ENCODE measurements at places on chromosomes 3 and 15. TPM values are rescaled to one million over a fixed set of nuclear protein-coding genes. Genes with fewer than 3 reads are reported as not detected.

The RTP3 gene
- not detected for total RNA-seq

The RFT1 gene
- total RNA-seq: 29.3 TPM

The EIF4E3 gene
- 4.8 TPM for total RNA-seq

The DUOX2 gene
- 0.33 TPM for total RNA-seq

The INSYN1 gene
- total RNA-seq: 1.3 TPM

The GOLGA8O gene
- total RNA-seq: 0.40 TPM

The TMEM158 gene
- total RNA-seq: 5.0 TPM

The PDIA5 gene
- total RNA-seq: 36.6 TPM

The ROPN1 gene
- 0.33 TPM for total RNA-seq

The COL6A6 gene
- not detected for total RNA-seq

The FSIP1 gene
- 3.8 TPM for total RNA-seq

The ST8SIA2 gene
- total RNA-seq: 4.8 TPM

The PIGZ gene
- 2.7 TPM for total RNA-seq

The COL7A1 gene
- 312 TPM for total RNA-seq

The ITIH1 gene
- total RNA-seq: not detected

The LRRN1 gene
- total RNA-seq: not detected

The MAGEL2 gene
- total RNA-seq: not detected

The ENTPD3 gene
- total RNA-seq: 11.5 TPM

The MUSTN1 gene
- total RNA-seq: not detected

The SLC2A2 gene
- not detected for total RNA-seq

The CCR2 gene
- total RNA-seq: not detected

The CEP63 gene
- 25.3 TPM for total RNA-seq

The C2CD4B gene
- total RNA-seq: not detected

The TBC1D23 gene
- 69.3 TPM for total RNA-seq

The RFTN1 gene
- 10.9 TPM for total RNA-seq

The SIDT1 gene
- total RNA-seq: not detected

The TICRR gene
- total RNA-seq: 0.67 TPM

The EPB42 gene
- total RNA-seq: not detected

The IQCF5 gene
- not detected for total RNA-seq

The CD276 gene
- 110 TPM for total RNA-seq

The HAPLN3 gene
- total RNA-seq: 1.3 TPM

The UCN2 gene
- total RNA-seq: 28.3 TPM

The EPHB1 gene
- total RNA-seq: not detected

The SOX14 gene
- not detected for total RNA-seq

The TMCO5A gene
- total RNA-seq: not detected

The ATP2C1 gene
- 97.4 TPM for total RNA-seq

The ACKR4 gene
- total RNA-seq: 0.17 TPM

The WWTR1 gene
- 58.0 TPM for total RNA-seq

The CCDC33 gene
- total RNA-seq: not detected

The CSPG4 gene
- total RNA-seq: 2.9 TPM

The KLHL40 gene
- total RNA-seq: not detected

The GOLGA6L4 gene
- 1.2 TPM for total RNA-seq

The ANKUB1 gene
- total RNA-seq: not detected

The FRG2C gene
- not detected for total RNA-seq

The DAPK2 gene
- total RNA-seq: 3.1 TPM

The C3orf20 gene
- 0.17 TPM for total RNA-seq

The GOLGA8J gene
- total RNA-seq: not detected

The VGLL3 gene
- 26.5 TPM for total RNA-seq

The DAZL gene
- total RNA-seq: not detected

The PML gene
- total RNA-seq: 38.7 TPM

Data from mammary epithelial cell (primary cell).